ENCODE measurements at places on chromosomes 12 and 14.

DNA sequence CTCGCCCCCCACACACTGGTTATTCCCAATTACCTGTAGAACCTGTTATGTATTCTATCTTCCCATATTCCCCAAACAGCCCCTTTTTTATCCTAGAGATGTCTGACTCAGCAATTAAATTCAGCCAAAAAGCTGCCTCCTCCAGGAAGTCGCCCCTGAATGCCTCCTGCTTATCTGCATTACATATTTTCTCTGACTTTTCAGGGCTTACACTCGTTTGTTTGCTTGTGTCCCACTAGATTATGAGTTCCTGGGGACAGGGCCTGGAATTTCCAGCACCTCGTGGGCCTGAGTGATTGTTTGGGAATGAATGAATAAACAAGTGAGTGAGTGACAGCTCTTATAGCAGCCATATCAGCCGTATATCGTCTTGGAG, 99.3 kb upstream of the RFLNA start:
- no peak for DNase-seq

DNA sequence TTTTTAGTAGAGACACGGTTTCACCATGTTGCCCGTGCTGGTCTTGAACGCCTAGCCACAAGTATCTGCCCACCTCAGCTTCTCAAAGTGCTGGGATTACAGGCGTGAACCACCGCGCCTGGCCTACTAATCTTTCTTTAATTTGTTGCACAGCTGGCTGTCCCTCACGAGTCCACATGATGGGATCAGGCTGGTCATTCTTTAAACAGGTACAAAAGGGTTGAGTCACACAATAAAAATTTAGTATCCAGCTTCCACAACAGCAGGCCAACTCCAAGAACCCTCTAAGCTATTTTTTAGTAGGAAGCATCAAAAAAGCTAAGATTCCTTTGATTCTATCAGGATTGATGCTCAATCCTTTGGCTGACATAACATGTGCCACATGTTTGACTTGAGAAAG, 17.8 kb downstream of the SINHCAF start:
- no peak for DNase-seq

GRCh38 chr14:51337520-51337919, 97.5 kb downstream of the TMX1 start:
- no peak for DNase-seq

DNA sequence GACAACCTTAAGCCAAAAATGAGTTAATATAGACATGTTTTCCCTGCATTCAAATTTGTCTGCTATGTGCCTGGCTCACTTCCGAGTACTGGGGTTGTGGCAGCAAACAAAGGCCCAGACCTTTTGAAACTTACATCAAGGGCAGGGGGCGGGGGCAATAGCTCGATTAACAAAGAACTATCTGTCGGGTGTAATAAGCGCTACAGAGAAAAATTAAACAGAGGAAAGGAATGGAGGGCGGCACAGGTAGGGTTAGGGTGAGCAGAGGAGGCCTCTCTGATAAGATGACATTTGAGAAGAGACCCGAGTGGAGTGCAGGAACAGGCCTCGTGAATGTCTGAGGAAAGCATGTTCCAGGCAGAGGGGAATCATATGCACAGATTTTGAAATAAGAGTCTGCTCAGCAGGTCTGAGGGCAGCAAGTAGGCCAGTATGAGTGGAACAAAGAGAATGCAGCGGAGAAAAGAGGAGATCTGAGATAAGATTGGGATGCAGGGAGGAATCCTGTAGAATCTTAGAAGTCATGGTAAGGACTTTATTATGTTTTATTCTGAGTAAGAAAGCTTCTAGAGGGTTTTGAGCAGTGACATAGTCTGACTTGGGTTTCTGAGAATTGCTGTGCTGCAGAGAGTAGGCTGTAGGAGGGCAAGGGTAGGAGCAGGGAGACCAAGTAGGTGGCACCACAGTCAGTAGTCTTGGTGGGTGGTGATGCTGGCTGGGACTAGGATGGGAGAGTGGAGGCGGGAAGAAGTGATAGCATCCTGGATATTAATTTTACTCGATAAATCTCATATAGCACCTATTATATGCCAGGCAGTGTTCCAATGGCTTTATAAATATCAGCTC, 52.6 kb downstream of the BICDL1 start:
- no peak for DNase-seq

GRCh38 chr12:80320121-80320678, 123.8 kb upstream of the PTPRQ start:
- no peak for DNase-seq

GRCh38 chr12:124477107-124477915, 90.1 kb downstream of the NCOR2 start:
- DNase-seq: no peak

DNA sequence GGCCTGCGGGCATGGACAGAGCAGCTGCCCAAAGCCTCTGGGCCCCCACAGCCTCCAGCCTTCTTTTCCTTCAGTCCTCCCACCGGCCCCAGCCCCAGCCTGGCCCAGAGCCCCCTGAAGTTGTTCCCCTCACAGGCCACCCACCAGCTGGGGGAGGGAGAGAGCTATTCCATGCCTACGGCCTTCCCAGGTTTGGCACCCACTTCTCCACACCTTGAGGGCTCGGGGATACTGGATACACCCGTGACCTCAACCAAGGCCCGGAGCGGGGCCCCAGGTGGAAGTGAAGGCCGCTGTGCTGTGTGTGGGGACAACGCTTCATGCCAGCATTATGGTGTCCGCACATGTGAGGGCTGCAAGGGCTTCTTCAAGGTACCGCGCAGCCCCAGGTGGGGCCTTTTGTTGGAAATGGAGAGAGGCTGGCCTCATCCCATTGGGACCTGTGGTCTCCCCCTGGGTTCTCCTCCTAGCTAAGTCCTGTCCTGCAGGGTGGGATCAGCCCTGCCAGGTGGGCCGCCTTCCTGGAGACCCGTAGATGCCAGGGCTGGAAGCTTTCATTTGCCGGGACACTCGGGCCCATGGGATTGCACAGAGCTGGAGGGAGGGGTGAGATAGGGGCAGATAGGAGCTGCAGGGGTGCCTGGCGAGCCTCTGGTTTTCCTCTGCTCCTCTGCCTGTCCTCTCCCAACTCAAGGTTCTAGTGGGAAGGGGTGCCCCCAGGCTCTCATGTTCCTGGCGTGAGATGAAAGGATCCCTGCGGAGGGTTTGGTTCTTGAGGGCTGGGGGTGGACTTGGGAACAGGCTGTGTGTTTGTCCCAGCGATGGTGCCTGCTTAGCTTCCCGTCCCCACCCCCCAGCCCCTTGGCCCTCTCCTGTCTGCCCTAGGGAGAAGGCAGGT, 3.8 kb downstream of the NR4A1 start:
- DNase-seq: no peak

GRCh38 chr14:68191567-68192321, 372.2 kb downstream of the RAD51B start:
- no peak for DNase-seq

- DNase-seq: no peak
These were observed 886 bp upstream of the PRICKLE1 start for GRCh38 chr12:42590330-42590934.

- no peak for DNase-seq
These were observed 225.6 kb downstream of the GXYLT1 start for GRCh38 chr12:41919048-41919447.

DNA sequence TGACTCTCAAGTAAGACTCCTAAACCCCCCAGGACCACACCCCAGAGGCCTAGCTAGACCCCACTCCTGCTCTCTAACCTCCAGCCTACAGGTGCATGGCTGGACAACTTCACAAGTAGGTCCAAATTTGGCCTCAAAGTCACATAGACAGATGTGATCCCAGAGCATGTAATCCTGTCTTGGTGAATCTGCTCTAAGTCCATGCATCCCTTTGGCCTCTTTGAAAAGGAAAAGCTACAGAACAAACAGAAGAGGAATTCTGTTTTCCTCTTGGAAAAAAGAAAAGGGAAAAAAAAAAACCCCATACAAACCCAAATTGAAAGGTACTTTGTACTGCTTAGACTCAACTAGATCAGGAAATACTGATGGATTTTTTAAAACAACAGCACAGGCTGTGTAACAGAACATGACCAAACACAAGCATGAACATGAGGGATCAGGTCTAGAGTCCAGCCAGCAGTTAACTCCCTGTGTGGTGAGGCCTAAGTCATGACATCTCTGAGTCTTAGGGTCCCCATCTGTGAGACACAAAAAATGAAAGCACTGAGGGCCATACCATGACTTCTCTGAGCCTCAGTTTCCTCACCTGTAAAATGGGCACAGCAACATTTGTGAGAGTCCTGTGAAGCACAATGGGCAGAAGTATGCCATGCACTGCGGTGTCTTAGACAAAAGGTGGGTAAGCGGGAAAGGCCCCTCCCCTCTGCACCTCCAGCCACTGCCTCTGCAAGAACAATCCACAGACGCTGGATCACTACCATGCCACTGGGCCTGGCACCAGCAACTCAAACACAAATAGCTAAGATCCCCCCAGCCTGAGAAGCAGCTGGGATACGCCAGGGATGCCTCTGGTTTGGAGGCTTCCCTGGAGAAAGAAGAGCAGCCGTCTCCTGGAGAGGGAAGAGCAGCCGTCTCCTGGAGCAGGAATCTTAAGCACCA, 9.9 kb downstream of the PITPNM2 start:
- DNase-seq: no peak

DNA sequence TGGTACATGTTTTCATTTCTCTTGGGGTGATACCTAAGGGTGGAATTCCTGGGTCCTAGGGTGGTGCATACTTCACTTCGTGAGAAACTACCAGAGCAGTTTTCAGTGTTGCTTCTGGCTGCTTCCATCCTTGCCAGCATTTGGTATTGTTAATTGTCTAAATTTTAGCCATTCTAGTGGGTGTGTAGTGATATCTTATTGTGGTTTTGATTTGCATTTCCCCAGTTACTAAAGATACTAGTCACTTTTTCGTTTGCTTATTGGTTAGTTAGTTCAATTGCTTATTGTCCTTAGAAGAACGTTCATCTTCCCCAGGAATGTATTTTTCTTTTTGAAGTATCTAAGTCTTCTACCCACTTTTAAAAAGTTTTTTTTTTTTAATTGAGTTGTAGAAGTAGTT, 80.2 kb downstream of the ERC1 start:
- no peak for DNase-seq

DNA sequence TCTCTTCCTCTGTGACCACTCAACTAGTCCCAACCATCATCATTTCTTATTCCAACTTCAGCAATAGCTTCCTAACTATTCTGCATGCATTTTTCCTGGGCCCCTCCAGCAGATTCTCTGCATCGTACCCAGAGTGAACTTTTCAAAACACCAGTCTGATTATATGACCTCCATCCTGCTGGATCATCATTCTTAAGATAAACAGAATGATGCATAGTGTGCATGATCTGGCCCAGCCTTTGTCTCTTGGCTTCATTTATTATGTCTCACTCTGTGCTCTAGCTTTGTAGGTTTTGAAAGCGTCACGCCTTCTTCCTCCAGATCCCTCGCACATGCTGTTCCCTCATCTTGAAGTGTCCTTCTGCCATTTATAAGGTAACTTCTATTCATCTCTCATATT, 46.3 kb upstream of the SLC38A4 start:
- DNase-seq: no peak

- DNase-seq: no peak
These were observed at the start of gene CD9 for GRCh38 chr12:6200256-6201212. Gene CD9 (plus strand): TSS chr12:6200400. CDS start chr12:6200500, 100 bp downstream.

DNA sequence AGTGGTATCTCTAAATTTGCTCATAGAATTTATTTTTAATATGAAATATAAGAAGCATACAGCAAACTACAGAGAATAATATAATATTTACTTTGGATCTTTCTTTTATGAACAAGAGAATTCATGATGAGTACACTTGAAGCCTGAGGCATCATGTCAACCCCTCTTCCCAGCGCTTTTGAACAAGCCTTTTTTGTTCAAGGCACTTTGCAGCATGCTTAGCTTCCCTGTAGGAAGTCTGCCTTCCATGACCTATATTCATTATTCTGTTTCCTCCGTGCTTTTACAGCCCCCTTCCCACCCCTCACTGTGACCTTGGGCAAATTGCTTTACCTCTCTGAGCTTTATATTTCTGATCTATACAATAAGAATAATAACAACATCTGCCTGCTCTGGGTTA, 41.6 kb downstream of the SCN8A start:
- DNase-seq: no peak

DNA sequence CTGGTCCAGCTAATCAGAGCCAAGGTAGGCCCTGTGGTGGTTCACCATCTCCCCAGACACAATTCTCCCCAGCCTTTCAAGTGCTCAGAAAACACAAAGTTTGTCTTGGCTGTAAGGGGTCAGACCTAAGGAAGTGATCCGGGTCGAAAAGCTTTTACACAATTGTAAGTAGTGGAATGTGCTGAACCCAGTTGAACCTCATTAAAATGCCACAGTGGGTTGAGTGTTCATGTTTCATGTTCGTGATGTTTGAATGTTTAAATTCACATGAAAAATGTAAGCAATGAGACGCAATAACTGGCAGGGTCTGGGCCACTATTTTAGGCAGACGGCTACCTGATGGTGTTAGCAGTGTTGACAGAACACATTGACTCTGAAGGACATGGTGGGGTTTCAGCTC, 60.9 kb upstream of the JDP2 start:
- no peak for DNase-seq

DNA sequence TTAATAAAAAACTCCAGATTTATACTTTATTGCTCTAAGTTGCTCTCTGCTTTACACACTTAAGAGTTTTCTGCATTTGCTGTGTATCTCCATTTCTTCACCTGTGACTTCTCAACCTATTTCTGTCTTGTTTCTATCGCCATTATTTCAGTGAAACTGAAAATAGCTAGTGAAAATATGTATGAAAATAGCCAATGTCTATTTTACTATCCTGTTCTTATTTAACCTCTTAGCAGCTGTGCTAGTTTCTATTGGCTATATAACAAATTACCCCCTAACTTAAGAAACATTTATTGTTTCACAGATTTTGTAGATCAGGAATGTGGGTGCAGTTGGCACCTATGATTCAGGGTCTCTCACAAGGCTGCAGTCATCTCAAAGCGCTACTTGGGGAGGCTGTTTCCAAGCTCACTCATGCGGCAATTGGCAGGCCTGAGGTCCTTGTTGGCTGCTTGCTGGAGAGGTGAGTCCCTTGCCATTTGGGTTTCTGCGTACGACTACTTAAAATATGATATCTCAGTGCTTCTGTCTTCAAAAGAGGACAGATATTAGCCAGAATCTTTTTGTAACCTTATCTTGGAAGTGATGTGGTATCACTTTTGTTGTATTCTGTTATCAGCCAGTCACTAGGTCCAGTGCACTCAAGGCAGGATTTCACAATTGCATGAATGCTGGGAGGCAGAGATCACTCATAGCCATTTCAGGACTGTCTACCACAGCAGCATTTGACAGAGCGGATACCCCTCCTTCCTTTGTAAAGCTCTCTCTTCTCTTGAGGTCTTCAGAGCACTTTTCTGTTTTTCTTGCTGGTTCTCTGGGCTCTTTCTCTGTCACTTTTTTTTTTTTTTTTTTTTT, 7.2 kb downstream of the ERC1 start:
- no peak for DNase-seq

GRCh38 chr12:31234955-31235867, 90.7 kb downstream of the SINHCAF start:
- DNase-seq: peak; percentile 95

- no peak for DNase-seq
These were observed 6.3 kb upstream of the BMP4 start for GRCh38 chr14:53962953-53963319.

GRCh38 chr12:22163594-22163993, 117.6 kb downstream of the CMAS start:
- DNase-seq: no peak

GRCh38 chr12:122243965-122244364, 18.1 kb upstream of the DIABLO start:
- no peak for DNase-seq

All from NCI-H2081 treated with DMSO at 0.1 percent for 48 hours (cell line).